Right ventricle myocardium superior (tissue), 1 donor: ENCODE measurements at places on chromosomes 6 and 20. TPM values are rescaled to one million over a fixed set of nuclear protein-coding genes. Genes with fewer than 3 reads are reported as not detected.

DNA sequence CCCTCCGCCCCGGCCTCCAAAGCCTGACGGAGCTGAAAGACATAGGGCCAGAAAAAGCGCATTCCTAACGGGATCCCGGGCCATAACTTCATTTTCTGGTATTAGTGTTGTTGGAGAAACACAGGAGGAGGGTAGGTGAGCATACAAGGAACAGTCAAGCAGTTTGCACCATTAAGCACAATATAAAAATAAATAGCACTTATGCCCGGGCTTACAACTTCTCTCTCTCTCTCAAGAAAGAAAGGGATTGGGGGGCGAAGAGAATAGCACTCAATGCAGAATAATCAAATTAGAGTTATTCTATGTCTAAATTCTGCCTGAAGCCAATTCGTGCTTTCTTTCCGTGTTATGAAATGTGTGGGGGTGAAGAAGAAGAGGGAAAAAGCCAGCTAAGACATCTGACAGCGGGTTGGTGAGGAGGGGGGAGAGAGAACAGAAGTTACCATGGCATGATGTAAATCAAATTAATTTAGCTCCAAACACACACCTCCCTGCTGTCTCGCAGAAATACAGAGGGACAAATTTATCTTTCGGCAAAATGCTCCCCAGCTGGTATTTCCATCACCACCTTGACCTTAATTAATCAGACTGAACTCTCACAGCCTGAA is 508 bp upstream of the METTL24 start:
- no peak for DNase-seq

The MYLK2 gene
- total RNA-seq = 0.19 TPM

GRCh38 chr6:90230548-90231215 is 66.0 kb downstream of the BACH2 start:
- DNase-seq = no peak

- peak; percentile 72 for DNase-seq
Measured at GRCh38 chr20:44309763-44310663, 989 bp downstream of the FITM2 start.

The ZNF343 gene
- 5.5 TPM for total RNA-seq

GRCh38 chr6:7151381-7151780 is 43.6 kb downstream of the RREB1 start:
- no peak for DNase-seq

- DNase-seq = peak; percentile 41
Measured at GRCh38 chr6:164554700-164555476, 754.5 kb downstream of the C6orf118 start.

The DXO gene
- 7.5 TPM for total RNA-seq

The LY86 gene
- 0.89 TPM for total RNA-seq

The ZC2HC1B gene
- not detected for total RNA-seq

GRCh38 chr20:36758276-36758675 is 12.4 kb upstream of the NDRG3 start:
- DNase-seq = no peak

The CST7 gene
- total RNA-seq = 0.48 TPM

The XKR7 gene
- total RNA-seq = not detected

GRCh38 chr6:7238900-7239589 is 74.0 kb downstream of the SSR1 start:
- DNase-seq = peak; percentile 94

The WASF1 gene
- 1.2 TPM for total RNA-seq

GRCh38 chr6:154763650-154764049 is 30.4 kb downstream of the SCAF8 start:
- no peak for DNase-seq

DNA sequence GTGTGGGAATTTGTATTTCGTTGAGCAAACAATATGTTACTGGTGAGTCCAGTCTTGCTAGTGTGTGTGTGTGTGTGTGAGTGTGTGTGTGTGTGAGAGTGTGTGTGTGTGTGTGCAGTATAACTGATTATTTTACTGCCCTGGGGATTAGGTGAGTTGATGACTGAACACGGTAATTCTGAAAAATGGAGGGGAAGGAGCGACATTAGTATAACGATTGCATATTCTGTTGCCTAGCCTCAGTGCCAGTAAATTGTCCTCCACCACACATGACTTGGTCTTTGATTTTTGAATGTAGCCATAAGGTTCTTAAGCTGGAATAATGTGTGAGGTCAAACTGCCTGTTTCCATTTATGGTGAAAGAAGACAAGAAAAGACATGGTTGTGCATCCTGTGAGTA is 121.1 kb downstream of the SLC24A3 start:
- no peak for DNase-seq

GRCh38 chr6:11043961-11044711 is at the start of gene ELOVL2:
Gene ELOVL2, minus strand, starts transcription at chr6:11044305. Its CDS starts 75 bp downstream, at chr6:11044230.
- DNase-seq = peak; percentile 64

DNA sequence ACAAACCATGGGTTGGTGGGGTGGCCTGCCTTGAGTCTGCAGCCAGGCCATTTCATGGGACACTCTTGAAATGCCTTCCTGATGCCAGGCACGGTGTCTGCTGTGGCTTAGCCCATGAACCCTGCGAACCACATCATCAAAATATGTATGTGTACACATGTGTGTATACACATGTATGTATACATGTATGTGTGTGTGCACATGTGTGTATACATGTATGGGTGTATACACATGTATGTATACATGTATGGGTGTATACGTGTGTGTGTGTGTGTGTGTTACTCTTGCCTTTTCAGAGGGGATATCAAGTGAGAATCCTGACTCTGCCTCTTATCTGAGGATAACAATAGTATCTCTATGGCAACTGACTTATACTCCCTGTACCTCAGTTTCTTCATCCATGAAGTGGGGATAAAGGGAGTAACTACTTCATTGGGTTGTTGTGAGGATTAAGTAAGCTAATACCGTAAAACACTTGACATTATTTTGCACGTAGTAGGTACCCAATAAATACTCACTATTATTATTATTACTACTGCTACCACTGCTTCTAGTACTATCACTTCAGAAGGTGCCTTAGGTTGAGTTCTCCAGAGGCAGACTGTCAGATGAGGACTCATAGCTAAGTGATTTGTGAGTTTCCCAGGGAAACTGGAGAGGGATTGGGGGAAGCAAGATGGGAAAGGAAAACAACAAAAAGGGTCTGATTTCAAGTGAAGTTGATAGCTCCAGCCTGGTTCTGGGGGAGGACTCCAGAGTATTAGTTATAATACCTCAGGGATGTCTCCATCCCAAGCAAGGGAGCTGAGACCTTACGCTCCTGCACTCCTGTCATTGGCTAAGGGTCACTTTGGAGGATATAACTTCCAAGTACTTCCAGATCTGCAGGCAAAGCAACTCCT is 110.5 kb downstream of the VEGFA start:
- no peak for DNase-seq

DNA sequence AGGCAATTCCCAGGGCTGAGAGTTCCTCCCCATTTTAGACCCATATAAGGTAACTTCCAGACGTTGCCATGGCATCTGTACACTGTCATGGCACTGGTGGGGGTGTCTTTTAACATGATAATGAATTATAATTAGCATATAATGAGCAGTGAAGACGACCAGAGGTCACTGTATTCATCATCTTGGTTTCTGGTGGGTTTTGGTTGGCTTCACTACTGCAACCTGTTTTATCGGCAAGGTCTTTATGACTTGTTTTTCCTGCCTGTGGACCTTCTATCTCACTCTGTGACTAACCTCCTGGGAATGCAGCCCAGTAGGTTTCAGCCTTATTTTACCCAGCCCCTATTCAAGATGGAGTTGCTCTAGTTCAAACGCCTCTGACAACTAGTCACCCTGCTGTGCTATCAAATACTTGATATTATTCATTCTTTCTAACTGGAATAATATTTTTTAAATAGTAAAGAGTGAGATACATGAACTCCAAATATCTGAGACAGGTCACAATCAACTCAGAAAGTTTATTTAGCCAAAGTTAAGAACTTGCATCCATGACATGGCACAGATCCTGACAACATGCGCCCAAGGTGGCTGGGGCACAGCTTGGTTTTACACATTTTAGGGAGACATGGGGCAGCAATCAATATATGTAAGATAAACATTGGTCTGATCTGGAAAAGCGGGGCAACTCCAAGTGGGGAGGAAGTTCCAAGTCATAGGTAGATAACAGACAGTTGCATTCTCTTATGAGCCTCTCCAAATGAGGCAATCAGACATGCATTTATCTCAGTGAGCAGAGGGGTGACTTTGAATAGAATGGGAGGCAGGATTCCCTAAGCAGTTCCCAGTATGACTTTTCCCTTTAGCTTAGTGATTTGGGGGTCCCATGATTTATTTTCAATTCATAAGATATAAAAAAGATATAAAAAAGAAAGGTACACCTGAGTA is 1.2 kb upstream of the UFL1 start:
- DNase-seq = no peak

GRCh38 chr6:167291623-167292300 is 647 bp downstream of the UNC93A start:
- DNase-seq = no peak

- no peak for DNase-seq
Measured at GRCh38 chr6:17721671-17722070, 14.9 kb upstream of the NUP153 start.

The TULP1 gene
- not detected for total RNA-seq

- no peak for DNase-seq
Measured at GRCh38 chr20:23399568-23400241, 21.6 kb downstream of the NAPB start.

The TOX2 gene
- 0.46 TPM for total RNA-seq

DNA sequence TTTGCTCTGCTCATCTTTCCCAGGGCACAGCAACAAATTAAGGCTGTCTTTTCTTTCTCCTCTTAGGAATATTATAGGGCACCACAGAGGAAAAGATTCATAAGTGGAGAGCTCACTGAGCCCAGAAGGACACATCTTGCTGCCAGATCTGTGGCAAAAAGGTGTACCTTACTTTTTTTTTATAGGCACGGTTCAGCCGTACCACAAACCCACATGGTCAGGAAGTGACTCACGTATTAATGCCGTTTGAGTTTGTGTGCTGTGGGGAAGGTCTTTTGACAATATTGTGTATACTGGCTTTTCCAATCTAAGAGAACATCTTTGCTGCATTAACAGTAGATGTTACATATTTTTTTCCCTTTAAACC is 28.4 kb downstream of the PAQR8 start:
- no peak for DNase-seq

- no peak for DNase-seq
Measured at GRCh38 chr20:58675146-58675584, 17.4 kb upstream of the NPEPL1 start.

DNA sequence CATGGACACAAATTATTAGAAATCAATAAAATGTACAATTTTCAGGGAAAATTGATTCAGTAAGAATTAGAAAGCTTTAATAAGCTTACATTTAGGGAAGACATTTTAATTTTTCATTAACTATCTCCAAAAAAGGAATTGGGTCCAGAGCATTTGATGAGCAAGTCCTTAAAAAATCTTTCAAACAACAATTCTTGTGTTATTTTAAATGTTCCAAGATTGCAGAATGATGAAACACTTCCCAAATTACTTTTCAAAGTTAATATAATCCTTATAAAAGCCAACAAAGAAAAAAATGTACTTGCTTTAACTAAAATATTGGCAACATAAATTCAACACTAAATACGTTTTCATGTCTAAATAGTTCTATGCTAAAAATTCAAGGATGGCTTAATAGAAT is 102.0 kb downstream of the ADAT2 start:
- no peak for DNase-seq

- no peak for DNase-seq
Measured at GRCh38 chr6:167987396-167988153, 9.9 kb upstream of the KIF25 start.

DNA sequence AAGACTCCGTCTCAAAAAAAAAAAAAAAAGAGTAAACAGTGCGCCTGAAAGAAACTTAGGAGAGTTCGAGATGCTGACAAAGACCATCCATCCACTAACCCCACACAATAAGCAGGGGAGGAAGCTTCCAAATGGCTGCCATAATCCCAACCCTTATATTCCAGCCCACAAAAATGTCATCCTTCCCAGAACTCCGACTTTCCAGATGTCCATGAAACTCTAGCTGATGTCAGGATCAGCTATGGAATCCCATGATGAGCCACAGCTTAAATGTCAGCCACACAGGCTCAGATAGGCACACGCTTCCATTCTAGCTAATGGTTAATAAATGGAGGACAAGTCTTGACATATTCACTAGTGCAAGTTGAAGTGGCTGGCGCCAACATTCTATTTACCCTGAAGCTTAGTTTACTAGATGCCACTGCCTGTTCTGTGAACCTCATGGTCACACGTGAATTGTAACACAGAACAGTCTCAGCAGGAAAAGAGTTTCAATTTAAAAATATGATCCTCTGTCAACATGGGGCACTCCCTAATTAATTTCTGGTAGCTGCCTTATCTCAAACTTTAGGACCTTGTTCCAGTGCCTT is 75.5 kb downstream of the FOXF2 start:
- DNase-seq = no peak

The HDGFL1 gene
- not detected for total RNA-seq

GRCh38 chr6:144647406-144647964 is 362.4 kb downstream of the UTRN start:
- DNase-seq = no peak

GRCh38 chr6:165961233-165961632 is 206.4 kb downstream of the TBXT start:
- no peak for DNase-seq

The FLRT3 gene
- 0.05 TPM for total RNA-seq

DNA sequence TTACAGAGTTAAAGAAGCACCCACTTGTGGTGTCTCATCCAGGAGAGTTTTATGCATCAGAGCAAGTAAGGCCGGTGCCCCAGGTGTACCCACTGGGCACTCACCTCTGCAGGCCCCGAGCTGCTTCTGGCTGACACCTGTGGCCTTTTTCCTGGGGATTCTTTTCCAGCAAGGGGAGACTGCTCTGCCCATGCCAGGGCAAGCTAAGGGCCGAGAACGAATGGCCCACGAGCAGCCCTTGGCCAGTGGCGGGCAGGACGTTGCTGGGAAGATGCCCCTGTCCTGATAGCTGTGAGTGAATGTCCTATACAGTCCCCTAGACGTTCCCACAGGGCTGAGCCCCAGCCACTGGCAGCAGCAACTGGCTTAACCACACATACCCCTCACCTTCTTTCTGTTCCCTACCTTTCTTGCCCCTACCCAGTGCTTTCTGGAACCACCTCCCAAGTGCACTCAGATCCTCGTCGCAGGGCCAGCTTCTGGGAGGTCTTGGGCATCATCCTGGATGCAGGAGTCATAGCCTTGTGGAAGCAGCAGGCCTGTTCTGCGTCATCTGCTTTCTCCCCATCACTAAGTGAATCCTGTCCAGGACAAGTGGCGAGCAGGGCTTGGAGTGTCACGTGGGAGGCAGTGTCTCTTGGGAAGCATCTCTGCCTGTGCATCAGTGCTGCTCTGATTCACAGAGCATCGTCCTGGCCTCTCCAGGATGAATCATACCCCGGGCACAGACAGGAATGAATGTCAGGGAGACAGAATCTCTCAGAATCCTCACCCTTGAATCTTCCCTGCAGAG is 32.5 kb downstream of the SYNDIG1 start:
- no peak for DNase-seq

DNA sequence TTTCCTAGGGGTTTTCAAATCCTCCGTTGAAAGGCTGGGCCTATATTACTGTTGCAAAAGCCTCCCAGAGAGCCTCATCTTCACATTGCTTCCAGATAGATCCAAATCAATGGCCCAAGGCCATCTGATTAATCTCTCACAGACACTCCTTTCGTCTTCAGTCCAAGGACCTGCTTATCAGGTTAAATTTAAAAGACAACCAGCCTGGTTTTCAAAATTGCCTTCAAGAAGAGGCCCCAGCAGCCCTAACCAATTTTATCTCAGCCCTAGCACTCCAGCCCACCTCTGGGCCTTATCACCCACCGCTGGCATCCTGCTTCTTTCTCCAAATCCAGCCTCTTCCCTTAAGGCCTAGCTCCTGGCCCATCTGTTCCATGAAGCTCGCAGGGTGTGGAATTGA is 15.5 kb upstream of the CCND3 start:
- no peak for DNase-seq

- peak; percentile 45 for DNase-seq
Measured at GRCh38 chr20:48025051-48025515, 239.8 kb upstream of the SULF2 start.
